Activated naive CD8-positive, alpha-beta T cell treated with anti-CD3 and anti-CD28 coated beads for 36 hours (primary cell): ENCODE measurements at places on chromosomes 6 and 20. TPM values are rescaled to one million over a fixed set of nuclear protein-coding genes. Genes with fewer than 3 reads are reported as not detected.

Gene GGTLC1
- not detected for total RNA-seq

- H3K27me3 ChIP-seq, result no peaks in the 10 kb centered on the region
- no peak for DNase-seq
- no peaks in the 10 kb centered on the region for H3K36me3 ChIP-seq
Observed at GRCh38 chr20:53804920-53805894, 211.6 kb upstream of the ZNF217 start.

GRCh38 chr6:157898169-157898568 is 75.1 kb downstream of the SNX9 start:
- peaks cover 51% of the 10 kb centered on the region for H3K36me3 ChIP-seq
- H3K4me3 ChIP-seq, result no peak overlapping the region
- peak overlapping the region; percentile 40 for H3K27ac ChIP-seq
- H3K27me3 ChIP-seq, result no peaks in the 10 kb centered on the region
- peaks cover 21% of the 10 kb centered on the region for H3K4me1 ChIP-seq

DNA sequence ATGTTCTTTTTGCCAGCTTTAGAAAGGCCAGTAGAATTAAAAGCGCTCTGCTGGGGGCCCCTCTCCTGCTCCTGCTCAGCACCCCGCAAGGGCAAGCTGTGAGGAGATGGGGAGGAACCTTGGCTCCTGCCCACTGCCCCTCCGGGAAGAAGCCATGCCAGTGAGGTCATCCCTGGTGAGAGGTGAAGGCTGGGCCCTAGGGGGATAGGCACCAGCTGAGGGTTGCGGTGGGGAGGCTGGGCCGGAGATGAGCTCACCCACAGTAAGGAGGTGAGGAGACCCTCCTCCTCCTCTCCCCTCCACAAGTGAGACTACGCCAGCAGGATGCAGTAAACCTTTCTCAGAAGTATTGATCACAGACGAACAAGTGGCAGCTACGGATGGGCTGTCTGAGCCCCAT is 32.1 kb downstream of the LRFN2 start:
- H3K27ac ChIP-seq, result no peak overlapping the region
- no peak overlapping the region for H3K4me3 ChIP-seq
- H3K36me3 ChIP-seq, result no peaks in the 10 kb centered on the region
- H3K4me1 ChIP-seq, result no peaks in the 10 kb centered on the region

DNA sequence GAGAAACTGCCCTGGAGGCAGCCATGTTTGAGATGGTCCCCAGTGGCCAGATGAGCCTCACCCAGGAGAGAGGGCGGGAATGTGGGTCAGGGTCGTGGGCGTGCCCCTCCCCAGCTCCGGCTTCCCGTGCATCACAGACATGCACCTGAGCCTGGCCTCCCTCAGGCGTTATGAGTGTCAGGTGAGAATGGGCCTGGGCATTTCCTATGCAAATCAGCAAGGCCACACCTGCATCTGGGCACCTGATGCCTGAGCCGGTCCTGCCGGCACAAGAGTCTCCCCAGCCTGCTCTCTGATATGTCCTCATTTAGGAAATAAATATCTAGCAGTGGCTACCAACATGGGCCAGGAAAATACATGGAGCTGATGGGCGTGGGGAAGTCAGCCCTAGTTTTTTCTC is 82.4 kb downstream of the RAMACL start:
- H3K36me3 ChIP-seq, result no peaks in the 10 kb centered on the region
- no peak overlapping the region for H3K27ac ChIP-seq

DNA sequence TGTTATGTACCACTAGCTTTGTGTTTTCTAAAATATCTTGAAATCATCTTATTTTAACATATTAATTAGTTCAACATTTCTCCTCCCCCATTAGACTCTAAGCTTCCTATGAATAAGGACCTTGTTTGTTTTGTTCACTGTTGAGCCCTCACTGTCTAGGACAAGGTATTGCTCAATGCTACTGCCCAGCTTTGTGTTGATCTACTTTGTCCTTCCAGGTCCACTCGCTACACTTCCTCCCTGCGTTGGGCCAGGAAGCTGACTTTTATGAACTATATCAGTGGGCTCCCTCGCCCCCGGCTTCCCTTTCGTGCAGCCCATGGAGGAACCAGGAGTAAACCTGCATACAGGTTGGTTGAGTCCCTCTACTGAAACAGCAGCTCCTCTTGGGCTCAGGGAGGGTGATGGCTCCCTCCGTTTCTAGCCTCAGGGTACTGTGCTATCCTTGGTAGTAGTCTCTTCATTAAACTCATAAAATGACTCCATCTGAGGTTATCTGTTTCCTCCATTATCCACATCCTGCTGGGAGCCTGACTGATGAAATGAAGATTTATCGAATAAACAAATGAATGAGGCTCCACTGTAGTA is 272.5 kb downstream of the CLIC5 start:
- H3K36me3 ChIP-seq, result peaks cover 2% of the 10 kb centered on the region
- H3K4me3 ChIP-seq, result no peak overlapping the region
- no peak for DNase-seq
- no peaks in the 10 kb centered on the region for H3K27me3 ChIP-seq
- H3K4me1 ChIP-seq, result peaks cover 24% of the 10 kb centered on the region

Gene RAB23
- 1.5 TPM for total RNA-seq

DNA sequence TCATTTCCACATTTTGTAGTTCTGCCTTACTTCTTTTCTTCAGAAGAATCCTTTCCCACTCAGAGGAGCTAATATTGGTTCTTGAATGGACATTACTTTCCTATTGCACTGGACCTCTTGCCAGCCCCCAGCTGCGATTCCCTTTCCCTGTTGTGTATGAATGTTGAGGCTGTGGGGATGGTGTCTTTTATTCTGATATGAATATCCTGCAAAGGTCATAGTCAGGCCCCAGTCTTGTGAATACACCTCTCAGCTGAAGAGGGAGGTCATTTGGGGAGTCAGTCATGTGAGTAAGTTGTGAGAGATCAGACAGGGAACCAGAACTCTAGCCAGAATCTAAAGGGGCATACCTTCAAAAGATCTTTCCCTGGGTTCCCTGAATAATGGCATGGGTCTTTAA is 32.6 kb upstream of the OSTM1 start:
- no peak for DNase-seq
- no peaks in the 10 kb centered on the region for H3K36me3 ChIP-seq
- no peak overlapping the region for H3K4me3 ChIP-seq
- H3K27me3 ChIP-seq, result peaks cover 28% of the 10 kb centered on the region

Gene NFATC2
- 31.0 TPM for total RNA-seq

Gene COL9A1
- total RNA-seq, result not detected

DNA sequence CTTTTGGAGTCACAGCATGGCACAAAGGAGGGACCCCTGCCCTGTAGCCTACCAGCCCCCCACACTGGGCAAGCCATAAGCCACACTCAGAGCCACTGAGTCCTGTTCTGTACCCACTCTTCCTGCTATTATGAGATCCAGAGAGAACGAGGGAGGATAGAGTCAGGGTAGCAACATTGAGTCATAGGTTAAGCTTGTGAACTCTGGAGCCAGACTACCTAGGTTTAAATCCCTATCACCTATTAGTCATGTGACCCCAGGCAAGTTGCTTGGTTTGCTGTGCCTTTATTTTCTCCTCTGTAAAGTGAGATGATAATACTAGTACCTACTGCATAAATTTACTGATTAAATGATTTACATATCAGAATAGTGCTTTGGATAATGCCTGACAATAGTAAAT is 540 bp downstream of the CNBD2 start:
- H3K27me3 ChIP-seq, result no peaks in the 10 kb centered on the region
- no peak for DNase-seq
- H3K27ac ChIP-seq, result no peak overlapping the region
- no peaks in the 10 kb centered on the region for H3K4me1 ChIP-seq
- no peak overlapping the region for H3K4me3 ChIP-seq

DNA sequence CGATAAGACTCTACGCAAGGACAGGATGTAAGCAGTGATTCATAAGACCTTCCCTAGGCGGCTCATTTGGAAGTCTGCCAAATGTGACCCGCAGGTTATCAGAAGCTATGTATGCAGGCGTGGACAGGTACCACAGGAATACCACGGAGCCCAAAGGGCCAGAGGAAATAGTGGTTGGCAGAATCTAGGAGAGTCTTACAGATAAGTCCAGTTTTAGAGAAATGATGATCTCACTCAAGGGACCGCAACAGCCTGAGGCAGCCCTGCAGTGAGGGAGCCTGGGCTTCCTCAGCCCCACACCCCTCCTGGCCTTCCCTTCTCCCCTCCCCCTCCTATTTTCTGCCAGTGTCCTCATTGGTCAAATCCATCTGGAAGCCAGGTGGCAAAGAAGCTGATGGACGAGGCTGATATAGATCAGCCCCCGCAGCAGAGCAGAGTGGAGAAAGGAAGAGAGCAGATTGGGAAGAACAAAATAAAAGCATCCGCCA is 110.6 kb downstream of the FNDC1 start:
- H3K27ac ChIP-seq, result no peak overlapping the region
- no peak for DNase-seq
- no peaks in the 10 kb centered on the region for H3K36me3 ChIP-seq

- H3K27ac ChIP-seq, result no peak overlapping the region
- H3K4me1 ChIP-seq, result no peaks in the 10 kb centered on the region
- DNase-seq, result no peak
- no peaks in the 10 kb centered on the region for H3K27me3 ChIP-seq
- H3K4me3 ChIP-seq, result no peak overlapping the region
Observed at GRCh38 chr20:9092113-9092512, 23.2 kb downstream of the PLCB4 start.

Gene OXT
- 0.47 TPM for total RNA-seq

- H3K36me3 ChIP-seq, result no peaks in the 10 kb centered on the region
- no peak for DNase-seq
- H3K4me3 ChIP-seq, result no peak overlapping the region
- no peaks in the 10 kb centered on the region for H3K4me1 ChIP-seq
- H3K27me3 ChIP-seq, result peaks cover 21% of the 10 kb centered on the region
Observed at GRCh38 chr6:40760887-40761286, 173.7 kb upstream of the LRFN2 start.

Gene BFSP1
- total RNA-seq, result 0.18 TPM

GRCh38 chr6:69758214-69758613 is 38.6 kb downstream of the LMBRD1 start:
- H3K27ac ChIP-seq, result no peak overlapping the region
- no peak overlapping the region for H3K4me3 ChIP-seq
- no peaks in the 10 kb centered on the region for H3K27me3 ChIP-seq
- peaks cover 23% of the 10 kb centered on the region for H3K4me1 ChIP-seq
